ENCODE measurements at places on chromosomes 3 and 15.

GRCh38 chr3:138881233-138881632, 46.5 kb upstream of the PIK3CB start:
- DNase-seq: no peak

DNA sequence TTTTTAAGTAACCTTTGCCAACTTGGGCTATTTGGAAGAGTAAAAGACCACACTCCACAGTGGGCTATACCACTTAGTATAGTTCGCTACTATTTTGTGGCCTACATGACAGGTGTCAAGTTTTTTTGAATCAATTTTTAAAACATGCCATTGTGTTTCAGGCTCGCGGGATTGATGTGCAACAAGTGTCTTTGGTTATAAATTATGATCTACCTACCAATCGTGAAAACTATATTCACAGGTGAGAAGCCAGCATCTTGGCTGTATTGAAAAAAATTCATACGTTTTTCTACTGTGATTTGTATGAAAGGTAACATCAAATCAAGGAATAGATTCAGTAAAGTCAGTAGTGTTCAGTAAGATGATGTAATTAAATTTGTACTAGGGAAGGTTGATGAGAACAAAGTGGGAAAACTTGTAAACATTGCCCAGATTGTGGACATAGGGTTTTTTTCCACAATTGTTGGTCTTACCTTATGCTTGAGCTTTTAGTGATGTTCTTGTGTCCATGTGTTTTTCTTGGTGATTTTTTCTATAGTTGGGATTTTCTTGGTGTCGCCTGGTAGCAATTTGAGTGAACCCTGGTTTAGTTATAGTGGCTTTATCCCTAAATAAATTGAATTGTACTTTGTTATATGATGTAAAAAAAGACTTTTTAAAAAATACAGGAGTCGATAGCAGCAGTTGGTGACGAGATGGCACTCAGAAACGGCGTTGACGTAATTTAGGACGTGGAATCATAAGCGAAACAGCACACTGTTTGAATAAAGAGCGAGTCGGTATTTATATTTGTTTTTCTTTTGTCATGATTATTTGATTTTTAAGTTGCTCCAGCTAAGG, 4.5 kb downstream of the EIF4A2 start:
- DNase-seq: no peak

DNA sequence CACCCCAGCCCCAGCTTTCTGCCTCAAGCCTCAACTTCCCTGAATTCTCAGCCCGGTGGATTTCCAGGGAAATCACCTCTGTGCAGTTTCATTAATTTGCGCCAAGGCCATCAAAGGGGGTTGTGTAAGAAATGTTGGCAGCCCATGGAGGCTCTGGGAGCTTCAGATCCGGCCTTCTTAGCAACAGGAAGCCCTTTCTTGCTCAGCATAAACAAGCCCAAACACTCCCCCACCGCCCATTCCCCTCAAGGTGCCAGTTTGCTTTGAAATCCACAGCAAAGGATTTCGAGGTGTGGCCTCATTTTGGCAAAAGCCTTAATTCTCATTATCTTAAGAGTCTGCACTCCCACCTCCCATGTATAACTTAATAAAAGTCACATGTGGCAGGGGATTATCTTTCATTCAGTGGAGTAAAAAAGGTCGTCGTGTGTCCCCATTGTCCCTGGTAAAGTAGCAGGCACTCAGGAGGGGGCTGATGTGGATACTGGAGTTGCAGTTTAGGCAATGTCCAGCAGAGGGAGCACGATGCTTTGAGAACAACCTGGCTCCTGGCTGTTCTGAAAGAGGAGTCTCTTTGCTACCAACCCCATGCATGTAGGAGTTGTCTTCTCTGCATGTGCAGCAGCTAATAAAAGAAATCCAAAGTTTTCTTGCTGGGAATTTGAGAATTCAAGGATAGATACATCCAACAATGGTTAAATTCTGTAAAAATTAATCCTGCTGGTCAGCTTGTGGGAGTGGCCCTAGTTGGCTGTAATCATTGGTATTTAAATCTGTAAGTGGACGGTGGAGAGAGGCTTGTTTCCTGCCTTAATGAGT, 39.5 kb downstream of the EBLN2 start:
- peak; percentile 53 for DNase-seq

- no peak for DNase-seq
Measured at GRCh38 chr3:186882881-186883685, 40.6 kb downstream of the ADIPOQ start.

- no peak for DNase-seq
Measured at GRCh38 chr3:12456441-12456840, 27.8 kb upstream of the TSEN2 start.

GRCh38 chr15:71943806-71944205, 133.5 kb downstream of the NR2E3 start:
- DNase-seq: no peak

- DNase-seq: no peak
Measured at GRCh38 chr3:64000453-64001055, 22.7 kb downstream of the PSMD6 start.

DNA sequence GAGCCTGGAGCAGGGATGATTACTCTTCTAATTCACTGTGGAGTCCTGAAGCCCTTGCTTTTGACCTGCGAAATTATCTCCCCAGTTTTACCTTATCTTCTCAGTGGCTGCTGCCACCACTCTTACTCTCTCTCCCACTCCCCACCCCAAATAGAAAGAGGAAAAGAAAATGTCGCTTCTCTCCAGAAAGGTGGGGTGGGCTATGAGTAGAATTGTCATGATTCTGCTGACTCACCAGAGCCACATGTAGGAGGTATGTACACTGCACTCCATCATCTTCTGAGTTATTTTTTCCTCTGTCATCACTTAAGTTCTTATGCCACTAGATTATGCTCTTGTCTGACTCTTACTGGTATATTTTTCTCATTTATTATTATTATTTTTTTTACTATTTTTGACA, 43.9 kb upstream of the TMEM158 start:
- no peak for DNase-seq

DNA sequence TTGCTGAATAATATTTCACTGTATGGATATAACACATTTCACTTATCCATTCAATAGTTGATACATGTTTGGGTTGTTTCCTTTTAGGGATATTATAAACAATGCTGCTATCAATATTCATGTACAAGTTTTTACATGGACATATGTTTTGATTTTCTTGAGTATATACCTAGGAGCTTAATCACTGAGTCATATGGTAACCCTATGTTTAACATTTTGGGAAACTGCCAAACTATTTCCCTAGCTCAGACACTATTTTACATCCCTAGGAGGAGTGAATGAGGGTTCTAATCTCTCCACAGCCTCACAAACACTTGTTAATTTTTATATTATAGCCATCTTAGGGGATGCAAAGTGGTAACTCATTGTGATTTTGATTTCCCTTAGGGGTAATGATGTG, 66.0 kb downstream of the GPR156 start:
- DNase-seq: no peak

DNA sequence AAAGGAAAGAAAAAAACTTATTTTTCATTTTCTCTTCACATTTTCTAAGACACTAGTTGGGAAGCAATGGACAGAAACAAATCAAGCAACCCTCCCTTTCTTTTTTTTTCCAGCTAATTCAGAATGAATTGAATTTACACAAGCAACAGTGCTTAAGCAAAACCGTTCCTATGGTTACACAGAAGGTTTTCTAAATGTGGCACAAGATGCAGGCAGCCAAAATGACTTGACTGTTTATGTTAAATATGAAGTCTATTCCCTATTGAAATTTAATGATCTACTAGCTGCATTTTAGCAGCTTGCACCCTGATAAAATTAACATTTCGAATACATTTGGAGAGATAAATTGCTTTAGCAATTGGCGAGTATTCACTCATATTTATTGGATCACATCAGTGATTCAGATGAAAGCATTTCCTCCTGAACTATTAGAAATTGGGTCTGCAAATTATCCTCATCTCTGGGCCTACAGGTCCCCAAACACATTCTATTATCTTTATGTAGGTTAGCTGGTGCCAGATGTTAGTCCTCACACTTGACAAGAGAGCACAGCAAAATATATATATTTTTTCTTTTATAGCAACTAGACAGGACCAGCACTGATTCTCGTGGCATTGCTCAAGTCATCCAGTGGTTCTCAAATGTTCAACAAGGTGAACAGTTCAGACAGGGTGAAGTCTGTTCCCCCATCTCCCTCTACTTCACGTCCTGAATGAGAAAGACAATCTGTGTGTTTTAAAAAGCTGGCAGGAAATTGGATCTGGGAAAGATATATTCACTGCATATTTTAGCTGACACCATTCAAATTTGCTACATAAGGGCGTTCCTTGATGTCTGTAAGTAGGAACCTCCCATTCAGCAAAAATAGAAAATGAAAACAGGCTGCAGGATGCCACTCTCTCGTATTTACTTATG, 463.6 kb upstream of the KCNMB2 start:
- no peak for DNase-seq

- DNase-seq: no peak
Measured at GRCh38 chr3:172410702-172411477, 37.4 kb downstream of the GHSR start.

DNA sequence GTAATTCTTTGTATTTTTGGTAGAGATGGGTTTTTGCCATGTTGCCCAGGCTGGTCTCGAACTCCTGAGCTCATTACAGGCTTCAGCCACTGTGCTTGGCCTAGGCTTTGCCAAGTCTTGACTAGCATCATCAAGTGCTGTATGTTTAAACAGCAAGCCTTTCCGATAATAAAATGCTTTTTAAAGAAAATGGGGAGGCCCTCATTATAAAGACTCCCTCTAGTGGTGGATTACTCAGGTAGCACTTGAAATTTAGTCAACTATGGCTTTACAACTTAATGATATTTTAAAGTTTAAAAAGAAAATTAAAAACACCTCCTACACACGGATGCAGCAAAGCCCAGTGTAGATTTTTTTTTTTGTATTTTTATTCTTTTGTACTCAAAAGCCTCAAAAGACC, 213.6 kb downstream of the GAP43 start:
- no peak for DNase-seq

DNA sequence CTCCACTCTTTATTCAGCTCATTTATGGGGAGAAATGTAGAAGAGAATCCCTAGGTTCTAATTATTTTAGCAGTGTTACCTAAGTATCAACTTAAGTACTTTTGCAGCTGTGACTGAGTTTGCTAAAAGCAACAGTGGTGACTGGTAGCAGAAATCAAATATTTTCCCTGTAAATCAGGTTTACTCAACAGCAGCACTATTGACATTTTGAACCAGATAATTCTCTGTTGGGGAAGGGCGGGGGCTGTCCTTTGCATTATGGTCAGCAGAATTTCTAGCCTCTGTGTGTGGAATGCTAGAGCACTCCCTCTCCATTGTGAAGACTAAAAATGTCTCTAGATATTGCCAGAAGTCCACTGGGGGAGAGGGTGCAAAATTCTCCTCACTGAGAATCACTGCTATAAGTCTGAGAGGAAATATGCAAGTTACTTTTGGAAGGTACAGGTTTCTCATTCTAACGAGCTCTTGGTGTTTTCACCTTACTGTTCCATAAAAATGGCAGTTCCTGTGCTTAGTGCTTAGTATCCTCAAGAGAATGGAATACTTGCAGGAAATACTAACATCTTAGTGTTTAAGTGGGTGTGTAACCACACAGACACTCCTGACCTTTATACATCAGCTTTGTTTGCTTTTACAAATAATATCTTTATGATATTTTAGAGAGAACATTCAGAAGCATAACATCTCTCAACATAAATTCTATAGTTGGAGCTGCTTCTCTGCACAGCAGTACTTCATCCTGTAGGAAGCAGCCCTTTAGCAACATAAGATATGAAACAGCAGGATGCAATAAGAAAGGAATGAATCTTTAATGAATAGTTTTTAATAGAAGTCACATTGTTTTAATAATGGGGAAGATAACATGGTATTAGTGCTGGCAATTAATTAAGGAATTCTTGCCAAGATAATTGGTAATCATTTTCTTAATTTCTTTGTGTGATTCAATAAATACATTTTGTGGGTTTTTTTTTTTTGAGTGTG, 246.5 kb upstream of the GOLIM4 start:
- no peak for DNase-seq

GRCh38 chr15:55535436-55535835, 27.4 kb upstream of the DNAAF4 start:
- no peak for DNase-seq

GRCh38 chr15:65918357-65918920, 49.1 kb downstream of the RAB11A start:
- no peak for DNase-seq

DNA sequence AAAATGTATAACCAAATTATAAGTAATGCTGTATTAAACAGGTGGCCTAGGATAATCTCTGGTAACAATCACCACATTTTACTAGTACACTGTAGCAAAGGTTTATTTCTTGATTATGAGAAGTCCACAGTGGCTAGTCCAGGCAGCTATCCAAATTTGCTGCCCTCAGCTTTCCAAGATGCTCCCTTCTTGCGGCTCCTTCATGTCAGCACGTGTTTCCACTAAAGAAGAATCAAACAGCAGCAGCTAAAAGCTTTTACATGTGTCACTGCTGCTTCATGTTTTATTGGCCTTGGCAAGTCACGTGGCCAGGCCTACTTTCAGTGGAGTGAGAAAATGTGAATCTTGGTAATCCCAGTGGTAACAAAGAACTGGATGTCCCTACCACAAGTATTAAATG, 5.6 kb upstream of the RBMS3 start:
- no peak for DNase-seq

DNA sequence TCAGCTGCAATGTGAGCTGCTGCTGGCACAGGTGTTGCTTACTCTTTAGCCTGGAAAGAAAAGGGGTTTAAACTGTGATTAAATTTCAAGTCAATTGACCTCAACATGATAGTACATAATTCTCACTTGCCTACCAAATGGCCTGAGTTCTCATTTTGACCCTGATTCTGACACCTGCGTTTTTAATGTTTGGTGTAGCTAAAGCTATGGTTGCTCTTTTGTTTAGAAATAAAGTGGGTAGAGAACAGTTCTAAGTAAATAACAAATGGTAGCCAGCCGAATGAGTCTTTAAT, 100.8 kb upstream of the SOX2 start:
- DNase-seq: no peak

DNA sequence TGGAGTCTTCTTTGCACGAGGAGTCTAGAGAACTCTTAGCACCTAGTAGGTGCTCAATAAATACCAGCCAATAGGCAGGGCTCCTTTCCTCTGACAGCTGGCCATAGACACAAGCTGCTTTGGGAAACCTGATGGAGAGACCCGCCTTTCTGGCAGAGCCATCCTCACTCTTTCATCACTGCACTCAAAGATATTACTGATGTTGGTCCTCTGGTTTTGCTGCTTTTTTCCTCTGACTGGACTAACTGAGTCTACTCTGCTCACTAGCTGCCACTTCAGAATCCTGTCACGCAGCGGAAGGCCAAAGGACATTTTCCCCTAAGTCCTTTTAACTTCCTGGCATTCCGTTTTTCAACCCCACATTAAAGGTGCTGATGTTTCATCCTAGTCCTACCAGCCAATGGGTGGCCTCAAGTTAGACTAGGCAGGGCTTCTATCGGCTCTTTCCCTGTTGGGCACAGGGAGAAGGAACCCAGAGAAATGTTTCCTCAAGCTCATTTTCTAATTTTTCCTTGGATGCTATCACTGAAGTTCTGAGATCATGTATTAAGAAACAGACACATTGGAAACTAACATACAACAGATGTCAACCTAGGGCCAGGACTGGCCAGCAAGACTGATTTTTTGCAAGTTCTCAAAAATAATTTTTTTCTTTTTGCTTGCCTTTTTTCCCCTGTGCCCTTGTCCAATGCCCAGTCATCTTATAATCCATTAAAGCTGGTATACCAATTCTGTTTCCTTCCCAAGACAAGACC, 132.8 kb upstream of the ICE2 start:
- DNase-seq: no peak

GRCh38 chr3:150503402-150504099, 42.7 kb downstream of the SERP1 start:
- DNase-seq: no peak

Data from T1000 (cell line).